Stimulated activated CD8-positive, alpha-beta memory T cell treated with anti-CD3 and anti-CD28 coated beads, Interleukin-15, amount 100 ng/mL, for 48 hours (primary cell): ENCODE measurements at places on chromosomes 11 and 22.

- DNase-seq, result no peak
Observed at GRCh38 chr11:297586-298405, 1.5 kb downstream of the IFITM5 start.

- DNase-seq, result peak; percentile 42
Observed at GRCh38 chr11:65078151-65078550, 5.7 kb downstream of the CDCA5 start.

DNA sequence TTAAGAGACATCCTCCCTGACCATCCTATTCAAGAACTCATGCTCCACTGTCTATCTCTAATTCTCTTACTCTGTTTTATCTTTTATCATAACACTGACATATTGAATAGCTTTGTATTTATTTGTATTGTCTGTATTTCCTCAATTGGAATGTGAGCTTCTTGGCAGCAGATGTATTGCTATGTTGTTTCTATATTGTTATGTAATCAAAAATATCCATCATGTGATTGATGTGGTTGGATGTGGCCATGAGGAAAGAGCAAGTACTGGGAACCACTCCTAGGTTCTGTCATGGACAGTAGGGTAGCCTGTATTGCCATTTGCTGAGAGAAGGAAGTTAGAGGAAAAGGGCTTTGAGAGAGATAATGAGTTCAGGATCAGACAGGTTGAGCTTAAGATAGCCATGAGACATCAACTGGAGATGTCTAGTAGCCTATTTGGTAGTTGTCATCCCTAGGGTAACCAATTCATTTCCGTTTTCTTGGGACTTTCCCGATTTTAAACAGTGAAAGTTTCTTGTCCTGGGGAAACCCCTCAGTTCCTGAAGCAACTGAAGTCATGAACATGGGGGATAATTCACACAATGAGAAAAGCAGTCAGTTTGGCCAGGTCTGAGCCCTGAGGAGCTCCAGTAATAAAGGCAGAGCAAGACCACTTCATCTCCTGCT, 404.5 kb downstream of the INSC start:
- DNase-seq, result no peak

- DNase-seq, result no peak
Observed at GRCh38 chr11:35073691-35074419, 65.1 kb upstream of the CD44 start.

DNA sequence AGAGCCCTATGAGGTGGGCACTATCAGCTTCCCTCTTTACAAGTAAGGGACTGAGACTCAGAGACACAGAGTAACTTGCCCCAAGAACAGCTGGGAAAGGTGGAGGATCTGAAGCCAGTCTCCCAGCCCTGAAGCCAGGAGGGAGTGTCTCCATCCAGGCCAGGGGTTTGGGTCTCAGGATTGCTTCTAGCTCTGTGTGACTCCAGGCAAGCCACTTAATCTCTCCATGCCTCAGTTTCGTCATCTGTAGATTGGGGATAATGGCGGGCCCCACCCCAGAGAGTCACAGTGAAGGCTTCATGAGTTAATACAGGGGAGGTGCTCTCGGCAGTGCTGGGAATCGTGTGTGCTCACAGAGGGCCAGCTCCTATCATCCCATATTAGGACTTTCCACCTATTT, 10.5 kb downstream of the MAP4K2 start:
- no peak for DNase-seq

- DNase-seq, result no peak
Observed at GRCh38 chr11:119897046-119897440, 168.0 kb upstream of the NECTIN1 start.

- no peak for DNase-seq
Observed at GRCh38 chr22:27845644-27846043, 44.1 kb upstream of the MN1 start.

GRCh38 chr11:88064097-88064705, 111.0 kb downstream of the RAB38 start:
- DNase-seq, result no peak

DNA sequence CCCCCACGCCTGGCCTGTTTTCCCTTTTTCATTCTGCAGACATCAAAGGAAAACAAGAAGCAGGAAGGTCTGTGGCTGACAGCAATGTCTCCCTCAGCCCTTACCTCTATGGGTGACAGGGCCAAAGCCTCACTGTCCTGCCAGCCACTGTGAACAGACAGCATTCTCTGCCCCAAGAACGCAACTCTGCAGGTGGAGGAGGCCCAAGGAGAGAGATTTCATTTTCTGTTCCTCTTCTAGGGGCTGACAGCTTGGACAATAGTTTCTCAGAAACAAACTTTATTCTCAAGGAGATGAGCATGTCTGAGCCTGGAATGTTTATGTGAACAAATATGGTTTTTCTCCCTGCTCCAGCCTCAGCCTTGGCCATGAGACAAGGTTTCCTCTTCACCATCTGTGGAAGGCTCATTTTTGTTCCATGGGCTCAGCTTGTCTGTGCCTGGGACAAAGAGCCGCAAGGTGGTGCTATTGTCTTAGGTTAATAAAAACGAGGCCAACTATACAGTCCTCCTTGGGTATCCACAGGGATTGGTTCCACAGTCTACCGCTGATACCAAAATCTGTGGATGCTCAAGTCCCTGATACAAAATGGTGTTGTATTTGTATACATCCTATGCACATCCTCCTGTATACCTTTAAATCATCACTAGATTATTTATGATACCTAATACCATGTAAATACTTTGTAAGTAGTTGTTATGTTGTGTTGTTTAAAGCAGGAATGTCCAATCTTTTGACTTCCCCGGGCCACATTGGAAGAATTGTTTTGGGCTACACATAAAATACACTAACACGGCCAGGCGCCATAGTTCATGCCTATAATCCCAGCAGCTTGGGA, 5.8 kb downstream of the PIWIL3 start:
- no peak for DNase-seq

DNA sequence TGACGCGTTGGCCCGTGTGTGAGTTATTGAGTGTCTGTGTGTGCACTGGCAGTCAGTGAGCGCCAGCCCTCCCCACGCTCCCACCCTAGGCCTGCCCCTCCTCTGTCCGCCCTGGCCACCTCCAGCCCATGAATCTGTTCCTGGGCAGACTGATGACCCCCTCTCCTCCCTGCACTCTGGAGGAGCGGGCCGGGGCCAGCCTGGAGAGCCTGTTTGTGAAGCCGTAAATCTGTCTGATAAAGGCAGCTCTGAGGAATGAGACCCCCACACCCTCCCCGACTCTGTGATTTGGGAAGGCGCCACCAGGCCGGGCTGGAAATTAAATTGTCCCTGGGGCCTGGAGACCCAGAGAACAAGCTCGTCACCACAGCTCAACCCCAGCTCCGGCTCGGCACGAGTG, 8.6 kb downstream of the TSSC4 start:
- no peak for DNase-seq

- DNase-seq, result no peak
Observed at GRCh38 chr22:27554106-27554811, 247.3 kb downstream of the MN1 start.

- no peak for DNase-seq
Observed at GRCh38 chr22:43455846-43456245, 44.0 kb downstream of the MPPED1 start.

DNA sequence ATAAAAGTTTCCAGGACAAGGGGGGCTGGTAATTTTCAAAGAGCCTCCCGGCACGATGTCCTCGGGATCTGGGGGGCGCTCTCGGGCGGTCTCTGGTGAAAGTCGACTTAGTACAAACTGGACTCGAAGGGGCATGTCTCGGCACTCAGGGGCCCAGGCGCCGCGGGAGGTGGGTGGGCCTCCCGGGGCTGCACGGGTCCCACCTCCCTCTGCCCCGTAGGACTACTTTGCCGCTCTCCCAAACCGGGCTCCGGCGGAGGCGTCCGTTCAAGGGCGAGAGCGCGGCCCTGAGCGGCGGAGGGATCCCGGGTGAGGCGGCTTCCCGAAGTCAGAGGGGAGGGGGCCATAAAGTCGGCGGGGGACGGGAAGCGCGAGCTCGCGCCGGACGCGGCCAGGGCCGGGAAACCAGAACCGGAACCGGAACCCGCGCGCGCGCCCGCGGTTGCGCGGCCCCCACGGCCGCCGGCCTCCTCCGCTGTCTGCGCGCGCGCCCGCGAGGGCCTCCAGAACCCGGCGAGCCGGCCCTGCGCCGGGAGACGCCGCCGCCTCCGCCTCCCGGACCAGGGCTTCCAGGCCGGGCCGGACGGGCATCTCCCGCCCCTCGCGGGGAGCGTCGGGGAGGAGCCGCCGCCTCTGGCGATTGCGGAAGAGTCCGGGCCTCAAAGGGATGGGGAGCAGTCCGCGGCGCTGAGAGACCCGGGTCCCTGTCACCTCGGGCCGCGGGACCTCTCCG, at the start of gene ARHGEF12:
Gene ARHGEF12 (plus strand): TSS at position 506 of the 733 bp plus-strand sequence. CDS start 831 bp downstream, outside the sequence.
- peak; percentile 78 for DNase-seq

GRCh38 chr22:32509045-32509444, 34.4 kb downstream of the FBXO7 start:
- DNase-seq, result no peak

DNA sequence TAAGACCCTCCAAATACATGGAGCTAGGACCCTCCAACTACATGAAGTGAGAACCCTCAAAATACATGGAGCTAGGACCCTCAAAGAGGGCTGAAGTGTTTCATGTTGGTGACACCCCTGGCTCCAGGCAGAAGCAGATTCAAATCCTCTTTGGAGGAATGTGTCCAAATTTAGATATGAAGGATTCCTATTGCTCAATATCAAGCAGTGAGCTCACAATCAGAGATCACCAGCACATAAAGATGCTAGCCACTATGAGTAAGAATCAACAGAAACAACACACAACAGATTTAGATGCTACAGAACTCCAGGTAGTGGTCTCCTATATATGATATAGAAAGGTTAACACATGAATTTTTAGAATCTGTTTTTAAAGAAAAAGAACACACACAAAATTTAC, 11.2 kb upstream of the RAB3IL1 start:
- no peak for DNase-seq

- DNase-seq, result no peak
Observed at GRCh38 chr22:46012182-46012880, 35.4 kb upstream of the WNT7B start.

GRCh38 chr11:110373051-110373702, 56.6 kb upstream of the FDX1 start:
- no peak for DNase-seq

DNA sequence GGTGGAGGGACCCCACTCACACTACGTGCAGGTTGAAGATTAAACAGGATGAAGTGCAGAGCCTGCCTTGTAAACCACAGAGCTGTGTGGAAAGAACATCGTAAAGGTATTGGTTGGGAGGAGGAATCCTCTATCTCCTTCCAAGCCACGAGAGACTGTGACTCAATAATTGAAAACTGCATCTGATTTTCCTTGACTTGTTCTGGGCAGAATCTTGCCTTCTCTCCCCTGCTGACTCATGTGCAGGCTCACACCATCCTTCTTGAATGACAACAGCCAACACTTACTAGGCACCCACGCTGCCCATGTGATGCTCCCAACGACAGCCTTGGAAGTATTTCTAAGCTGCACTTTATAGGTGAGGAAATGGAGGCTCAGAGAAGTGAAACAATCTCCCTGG, 563.0 kb downstream of the MIAT start:
- DNase-seq, result no peak

- DNase-seq, result no peak
Observed at GRCh38 chr22:28911777-28912669, 28.7 kb downstream of the ZNRF3 start.

GRCh38 chr22:38578505-38578904, 8.5 kb upstream of the DMC1 start:
- DNase-seq, result no peak

DNA sequence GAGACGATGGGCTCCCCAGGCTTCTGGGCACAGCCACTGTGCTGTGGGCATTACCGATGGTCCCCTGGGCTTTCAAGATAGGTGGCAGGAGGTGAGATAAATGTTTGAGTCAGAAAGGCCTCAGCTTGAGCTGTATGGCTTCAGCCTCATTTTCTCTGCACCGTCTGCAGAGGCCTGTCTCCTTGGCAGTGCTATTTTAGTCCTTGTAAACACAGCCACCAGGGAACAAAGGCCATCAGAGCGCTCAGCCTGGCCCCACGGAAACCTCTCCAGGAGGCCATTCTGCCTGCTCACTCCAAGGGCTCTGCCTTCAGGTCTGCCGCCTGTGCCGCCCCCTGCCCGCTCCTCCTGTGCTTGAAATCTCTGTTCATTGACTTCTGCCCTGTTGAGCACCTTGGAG, 1424.9 kb downstream of the TBC1D22A start:
- DNase-seq, result no peak

- no peak for DNase-seq
Observed at GRCh38 chr11:128830290-128831173, 36.6 kb downstream of the KCNJ1 start.

- no peak for DNase-seq
Observed at GRCh38 chr11:2580571-2581001, 119.2 kb downstream of the KCNQ1OT1 start.

GRCh38 chr11:129866311-129866710, 29.1 kb downstream of the NFRKB start:
- DNase-seq, result no peak

DNA sequence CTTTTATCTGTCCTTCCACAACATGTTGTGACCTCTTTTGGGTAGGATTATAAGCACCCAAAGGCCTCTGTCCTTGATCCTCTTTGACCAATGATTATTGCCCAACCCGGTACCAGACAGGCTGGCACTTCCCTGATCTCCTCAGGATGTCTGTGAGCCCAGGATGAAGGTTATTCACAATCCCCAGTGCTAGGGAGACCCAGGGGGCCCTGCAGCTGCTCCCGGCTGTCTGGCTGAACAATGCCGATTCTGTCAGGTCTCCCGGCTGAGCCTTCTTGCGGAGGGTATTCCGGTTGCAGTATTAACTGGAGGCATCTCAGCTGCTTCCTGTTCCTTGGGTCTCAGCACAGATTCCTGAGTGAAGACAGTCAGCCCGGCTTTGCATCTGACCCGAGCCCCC, 71.2 kb upstream of the CDON start:
- no peak for DNase-seq

- no peak for DNase-seq
Observed at GRCh38 chr11:101474666-101475065, 109.1 kb downstream of the TRPC6 start.

DNA sequence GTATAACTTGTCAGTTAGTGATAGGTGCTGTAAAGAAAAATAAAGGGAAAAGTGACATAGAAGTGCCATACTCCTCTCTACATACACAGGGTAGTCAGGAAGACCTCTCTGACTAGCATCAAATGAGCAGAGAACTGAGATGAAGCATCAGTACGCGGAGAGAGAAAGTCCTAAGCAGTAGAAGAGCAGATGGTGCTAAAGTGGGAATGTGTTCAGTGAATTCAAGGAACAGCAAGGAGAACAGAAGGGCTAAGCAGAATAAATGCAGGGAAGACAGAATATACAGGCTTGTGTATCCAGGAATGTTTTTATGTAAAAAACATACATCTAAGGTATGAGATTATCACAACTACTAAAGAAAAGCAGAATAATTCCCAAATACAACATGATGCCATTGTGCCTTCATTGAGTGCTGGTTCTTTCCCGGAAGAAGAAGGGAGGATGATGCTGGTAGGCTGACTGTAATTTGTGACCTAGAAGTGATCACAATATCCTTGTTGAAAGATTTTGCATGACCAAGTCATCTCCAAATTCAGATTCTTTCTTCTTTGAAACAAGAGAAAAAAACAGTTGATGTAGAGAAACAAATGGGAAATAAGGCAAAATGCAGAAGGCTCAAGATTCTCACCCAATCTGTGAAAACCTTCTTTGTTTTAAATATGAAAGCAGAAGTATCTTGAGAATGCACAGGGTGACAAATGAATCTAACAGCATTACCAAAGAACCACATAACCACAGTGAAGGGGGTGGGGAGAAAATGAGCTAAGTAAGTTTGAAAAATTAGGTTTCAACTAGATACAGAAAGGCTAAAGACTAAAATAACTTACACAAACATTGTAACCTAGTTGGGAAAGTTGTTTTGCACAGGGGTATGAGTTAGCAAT, 20.5 kb downstream of the MRE11 start:
- no peak for DNase-seq
